ENCODE measurements at places on chromosomes 6 and 20.

- DNase-seq = no peak
Measured at GRCh38 chr6:168381726-168382458, 59.1 kb upstream of the SMOC2 start.

DNA sequence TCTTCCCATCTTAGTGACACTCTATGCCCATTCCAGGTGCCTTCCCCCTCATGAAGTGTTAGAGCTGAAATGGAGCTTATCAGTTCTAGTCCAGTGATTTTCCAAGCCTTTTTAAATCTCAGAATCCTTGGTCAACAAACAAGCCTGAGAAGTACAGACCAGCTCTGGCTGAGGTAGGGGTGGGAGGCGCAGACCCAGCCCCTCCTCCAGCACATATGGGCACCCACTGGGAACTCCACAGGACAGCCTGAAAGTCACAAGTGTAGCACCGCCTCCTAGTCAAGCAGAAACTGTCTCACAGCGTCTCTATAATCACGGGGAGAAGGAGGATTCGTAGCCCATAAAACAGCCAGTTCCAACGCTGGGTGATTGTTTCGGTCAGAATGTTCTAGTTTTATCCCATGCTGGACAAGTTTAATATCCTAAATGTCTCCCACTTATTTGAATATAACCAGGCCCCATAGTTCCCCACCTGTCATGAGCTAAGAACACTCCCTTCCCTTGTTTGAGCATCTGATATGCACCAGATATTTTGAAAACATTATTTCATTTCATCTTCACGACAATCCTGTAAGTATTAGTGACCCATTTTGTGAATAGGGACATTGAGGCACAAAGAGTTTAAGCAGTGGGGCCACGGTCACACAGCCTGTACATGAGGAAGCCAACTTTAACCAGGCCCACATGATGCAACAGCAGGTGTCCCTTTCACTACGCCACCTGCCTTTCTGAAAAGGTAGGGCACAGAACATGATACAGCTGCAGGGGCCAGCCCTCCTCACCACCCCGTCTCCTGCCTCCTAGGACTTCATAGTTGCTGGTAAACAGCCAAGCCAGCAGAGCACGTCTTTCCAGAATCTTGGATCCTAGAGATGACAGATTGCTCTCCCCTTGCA lies 40.1 kb downstream of the TRAF3IP2 start:
- DNase-seq = no peak

DNA sequence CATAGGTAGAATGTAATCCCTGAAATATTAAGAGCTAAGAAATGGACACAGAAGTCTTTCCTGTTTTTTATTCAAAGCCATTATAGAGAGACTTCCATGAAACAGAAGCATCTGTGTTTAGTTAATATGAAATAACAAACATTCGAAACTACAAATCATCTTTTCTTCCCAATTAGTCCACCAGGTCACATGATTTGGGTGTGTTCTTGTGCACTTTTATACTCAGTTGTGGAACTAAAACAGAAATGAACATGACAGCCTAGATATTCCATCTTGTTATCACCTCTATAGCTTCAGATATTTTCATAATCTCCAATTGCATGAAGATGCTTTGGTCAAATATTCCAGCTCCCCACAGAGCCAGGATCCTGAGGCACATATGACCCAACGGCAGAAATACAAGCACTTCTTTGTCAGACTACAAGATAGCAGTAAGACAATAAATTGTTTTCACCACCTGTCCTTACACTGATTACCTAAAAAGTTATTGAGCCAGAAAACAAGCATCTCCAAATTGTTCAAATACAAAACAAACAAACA lies 116.8 kb upstream of the BEND6 start:
- DNase-seq = no peak

GRCh38 chr6:41200296-41200900 lies 551 bp downstream of the TREML2 start:
- peak; percentile 73 for DNase-seq

- no peak for DNase-seq
Measured at GRCh38 chr6:151498327-151498726, 4.5 kb downstream of the CCDC170 start.

DNA sequence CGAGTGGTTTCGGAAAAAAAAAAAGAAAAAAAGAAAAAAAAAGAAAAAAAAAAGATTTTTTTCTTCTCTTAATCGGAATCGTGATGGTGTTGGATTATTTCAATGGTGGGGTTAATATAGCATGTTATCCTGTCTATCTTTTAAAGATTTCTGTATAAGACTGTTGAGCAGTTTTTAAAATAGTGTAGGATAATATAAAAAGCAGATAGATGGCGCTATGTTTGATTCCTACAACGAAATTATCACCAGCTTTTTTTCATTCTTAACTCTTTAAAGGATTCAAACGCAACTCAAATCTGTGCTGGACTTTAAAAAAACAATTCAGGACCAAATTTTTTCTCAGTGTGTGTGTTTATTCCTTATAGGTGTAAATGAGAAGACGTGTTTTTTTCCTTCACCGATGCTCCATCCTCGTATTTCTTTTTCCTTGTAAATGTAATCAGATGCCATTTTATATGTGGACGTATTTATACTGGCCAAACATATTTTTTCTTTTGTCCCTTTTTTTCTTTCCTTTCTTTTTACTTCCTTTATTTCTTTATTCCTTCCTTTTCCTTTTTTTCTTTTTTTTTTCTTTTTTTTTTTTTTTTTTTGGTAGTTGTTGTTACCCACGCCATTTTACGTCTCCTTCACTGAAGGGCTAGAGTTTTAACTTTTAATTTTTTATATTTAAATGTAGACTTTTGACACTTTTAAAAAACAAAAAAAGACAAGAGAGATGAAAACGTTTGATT lies 3.6 kb downstream of the SOX4 start:
- DNase-seq = no peak

- DNase-seq = no peak
Measured at GRCh38 chr6:11177271-11177670, 55.2 kb downstream of the NEDD9 start.

- peak; percentile 76 for DNase-seq
Measured at GRCh38 chr6:26743157-26743821, 83.7 kb upstream of the ZNF322 start.

DNA sequence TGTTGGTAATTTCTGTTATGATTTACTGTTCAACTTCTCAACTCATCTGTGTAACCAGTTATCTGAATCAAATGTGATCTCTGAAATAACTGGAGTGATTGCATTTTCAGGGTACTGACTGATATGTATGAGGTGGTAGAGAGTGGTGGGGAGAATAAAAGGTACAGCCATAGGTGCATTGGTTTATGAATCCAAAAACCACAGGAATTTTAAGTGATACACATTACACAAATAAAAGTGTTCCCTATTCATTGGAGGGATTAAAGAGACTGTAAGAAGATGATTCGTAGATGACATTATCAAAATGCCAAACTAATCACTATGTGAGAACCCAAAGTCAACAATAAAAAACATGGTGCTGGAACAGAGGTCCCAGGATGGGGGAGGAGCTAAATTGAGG lies 158.7 kb upstream of the RSPO3 start:
- no peak for DNase-seq

DNA sequence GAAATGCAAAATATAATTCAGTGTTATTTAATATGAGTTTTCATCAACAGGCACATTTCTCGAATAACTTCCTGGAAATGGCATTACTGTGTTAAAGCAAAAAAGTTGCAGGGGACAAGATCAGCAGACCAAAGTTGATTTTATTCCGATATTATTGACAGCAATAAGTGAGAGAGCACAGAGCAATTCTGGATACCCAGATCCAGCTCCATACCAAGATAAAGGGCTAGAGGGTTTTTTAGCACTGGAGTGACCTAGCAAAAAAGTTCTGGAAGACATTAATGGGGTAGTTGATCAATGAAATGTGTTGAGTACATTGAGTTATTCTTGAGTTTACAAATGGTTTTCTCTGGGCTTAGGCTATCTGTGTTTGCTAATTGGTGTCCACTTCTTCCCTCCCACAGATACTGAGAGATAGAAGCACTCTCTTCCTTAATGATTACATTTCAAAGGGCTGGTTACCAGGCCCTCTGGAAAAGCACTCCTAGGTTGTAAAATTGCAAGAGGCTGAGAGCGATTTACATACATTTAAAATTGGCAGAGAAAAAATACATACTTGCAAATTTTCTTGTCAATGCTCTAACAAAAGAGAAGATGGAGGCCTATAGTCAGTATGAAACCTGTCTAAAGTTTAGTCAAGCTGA lies 47.0 kb upstream of the MANEA start:
- no peak for DNase-seq

GRCh38 chr20:59724457-59725366 lies 120.4 kb downstream of the PHACTR3 start:
- no peak for DNase-seq

- no peak for DNase-seq
Measured at GRCh38 chr6:25136854-25137253, 142.3 kb upstream of the CARMIL1 start.

GRCh38 chr6:64014595-64014994 lies 379.0 kb downstream of the PHF3 start:
- no peak for DNase-seq

DNA sequence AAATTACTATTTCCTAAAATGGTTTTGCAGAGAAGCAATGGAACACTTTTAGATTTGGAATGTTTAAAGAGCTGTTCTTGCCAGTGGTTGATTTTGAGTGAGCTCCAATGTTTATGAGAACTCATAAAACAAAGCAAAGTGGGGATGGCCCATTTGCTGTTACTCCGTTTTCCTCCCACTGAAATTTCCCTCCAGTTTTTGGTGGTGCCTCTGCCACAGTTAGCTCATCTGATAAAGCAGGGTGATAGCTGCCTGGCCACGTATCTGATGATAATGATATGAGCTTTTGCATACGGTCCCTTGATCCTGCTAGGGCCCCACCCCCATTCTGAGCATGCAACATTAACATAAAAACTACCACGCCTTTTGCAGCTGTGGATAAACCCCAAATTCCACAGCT lies 10.4 kb downstream of the CD83 start:
- DNase-seq = no peak

Measured in urothelium cell line (cell line).